GM12878 (cell line): ENCODE measurements at places on chromosomes 6 and 20.

DNA sequence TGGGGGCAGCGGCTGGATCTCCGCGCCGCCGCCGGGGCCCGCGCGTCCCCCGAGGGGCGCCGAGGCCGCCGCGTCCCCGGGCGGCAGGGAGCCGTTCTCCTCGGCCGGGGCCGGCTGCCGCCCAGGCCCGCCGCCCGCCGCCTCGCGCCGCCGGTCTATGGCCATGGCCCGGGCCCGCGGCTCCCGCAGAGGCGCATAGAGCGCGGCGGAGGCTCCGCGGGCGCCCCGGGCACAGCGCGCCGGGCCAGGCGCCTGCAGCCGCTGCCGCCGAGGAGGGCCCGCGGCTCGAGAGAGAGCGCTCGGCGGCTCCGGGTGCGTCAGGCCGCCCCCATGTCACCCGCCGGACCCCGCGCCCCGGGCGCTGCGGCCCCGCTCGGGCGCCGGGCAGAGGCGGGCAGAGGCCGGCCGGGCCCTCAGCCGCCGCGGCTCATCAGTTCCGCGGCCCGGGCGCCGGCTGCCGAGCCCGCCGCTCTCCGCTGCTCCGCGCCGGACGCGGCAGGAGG, 404 bp downstream of the SLC22A23 start:
- DNase-seq = no peak

- no peak for DNase-seq
Measured at GRCh38 chr20:22801528-22801927, 217.2 kb upstream of the FOXA2 start.

- peak; percentile 94 for DNase-seq
Measured at GRCh38 chr6:167094820-167095637, 27.9 kb upstream of the CCR6 start.

- DNase-seq = no peak
Measured at GRCh38 chr20:38202153-38202981, 37.3 kb upstream of the TGM2 start.

DNA sequence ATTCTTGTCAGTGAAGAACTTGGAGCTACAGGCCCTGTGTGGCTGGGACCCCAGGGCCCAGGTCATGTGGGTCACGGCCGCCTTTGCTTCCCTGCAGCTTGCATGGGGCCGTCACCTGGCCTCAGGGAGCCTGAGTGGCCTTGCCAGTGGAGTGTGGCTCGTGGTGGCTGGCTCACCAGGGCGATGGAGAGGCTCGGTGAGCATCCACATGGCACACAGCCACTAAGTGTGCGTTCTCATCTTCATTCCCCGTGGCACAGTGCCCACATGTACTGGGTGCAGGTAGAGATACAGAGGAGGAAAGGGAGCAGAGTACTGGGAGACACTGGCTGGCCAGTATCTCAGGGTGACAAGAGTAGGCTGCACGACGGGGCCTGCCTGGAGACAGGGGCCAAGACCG, 21.5 kb downstream of the MANBAL start:
- no peak for DNase-seq

DNA sequence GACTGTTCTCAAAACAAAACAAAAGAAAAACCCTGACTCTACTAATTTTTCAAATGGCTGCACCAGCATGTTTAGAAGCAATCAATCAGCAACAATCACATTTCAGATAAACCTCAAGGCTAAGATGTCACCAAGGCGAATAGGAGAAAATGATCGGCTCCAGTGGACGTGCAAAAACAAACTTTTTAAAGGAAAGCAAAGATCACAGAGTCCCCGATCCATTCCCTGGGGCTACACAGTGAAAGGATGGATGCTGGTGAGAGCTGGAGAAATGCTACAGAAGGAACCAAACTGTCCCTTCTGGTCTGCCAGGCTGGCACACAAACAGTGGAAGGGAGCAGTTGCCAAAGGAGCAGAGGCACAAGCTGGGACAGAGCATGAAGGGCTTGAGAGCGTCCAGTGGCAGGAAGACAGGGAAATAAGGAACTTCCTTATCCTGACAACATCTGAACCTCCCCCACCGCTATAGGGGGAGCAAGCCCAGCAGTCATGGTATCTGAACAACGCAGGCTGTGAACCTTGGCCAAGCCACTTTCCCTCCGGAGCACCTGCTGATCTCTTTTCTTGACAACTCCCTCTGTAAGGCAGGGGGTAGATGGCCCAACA, 73.7 kb upstream of the HIVEP1 start:
- DNase-seq = no peak

- no peak for DNase-seq
Measured at GRCh38 chr6:83709748-83710050, 798 bp upstream of the SNAP91 start.

- peak; percentile 38 for DNase-seq
Measured at GRCh38 chr6:38427492-38428210, 212.1 kb downstream of the BTBD9 start.

- DNase-seq = no peak
Measured at GRCh38 chr6:130858054-130858453, 30.8 kb downstream of the SMLR1 start.

DNA sequence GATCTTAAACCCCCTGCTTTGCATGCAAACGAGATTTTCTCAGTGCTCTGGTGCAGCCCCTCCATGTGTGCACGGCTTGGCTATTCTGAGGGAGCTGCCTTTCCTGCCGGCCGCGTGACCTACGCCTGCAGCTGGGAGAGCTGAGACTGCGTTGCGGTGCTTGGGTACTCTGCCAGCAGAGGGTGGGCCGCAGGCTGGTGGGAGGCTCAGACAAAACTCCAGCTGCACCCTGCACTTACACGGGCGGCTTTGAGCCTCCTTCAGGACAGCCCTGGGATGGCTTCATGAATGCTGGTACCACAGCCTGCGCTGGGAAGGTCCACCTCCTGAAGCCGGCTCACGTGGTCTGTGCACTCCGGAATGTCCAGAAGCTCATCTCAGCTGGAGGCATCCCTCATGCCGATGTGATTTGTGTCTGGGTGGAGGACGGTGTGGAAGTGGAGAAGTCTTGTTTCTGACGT, 223.7 kb downstream of the DLL1 start:
- DNase-seq = no peak

DNA sequence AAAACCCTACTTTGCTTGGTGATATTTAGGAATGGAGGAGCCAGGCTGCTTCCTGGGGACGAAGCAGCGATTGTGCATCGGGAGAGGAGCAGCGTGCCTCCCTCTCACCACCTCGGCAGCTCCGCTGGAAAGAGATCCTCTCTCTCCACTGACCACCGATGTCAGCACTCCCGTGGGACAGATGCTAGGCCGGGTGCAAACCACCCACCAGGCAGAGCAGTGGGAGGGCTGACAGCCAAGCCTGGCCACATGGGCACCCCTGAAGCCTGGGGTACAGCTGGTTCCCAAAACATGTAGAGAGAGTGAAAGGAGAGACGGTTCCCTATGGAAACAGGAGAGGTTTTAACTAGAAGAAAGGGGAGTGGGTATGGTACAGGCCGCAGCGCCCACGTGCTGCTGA, 220.0 kb downstream of the ANKRD60 start:
- DNase-seq = no peak
